ENCODE measurements at places on chromosomes 2 and 18.

DNA sequence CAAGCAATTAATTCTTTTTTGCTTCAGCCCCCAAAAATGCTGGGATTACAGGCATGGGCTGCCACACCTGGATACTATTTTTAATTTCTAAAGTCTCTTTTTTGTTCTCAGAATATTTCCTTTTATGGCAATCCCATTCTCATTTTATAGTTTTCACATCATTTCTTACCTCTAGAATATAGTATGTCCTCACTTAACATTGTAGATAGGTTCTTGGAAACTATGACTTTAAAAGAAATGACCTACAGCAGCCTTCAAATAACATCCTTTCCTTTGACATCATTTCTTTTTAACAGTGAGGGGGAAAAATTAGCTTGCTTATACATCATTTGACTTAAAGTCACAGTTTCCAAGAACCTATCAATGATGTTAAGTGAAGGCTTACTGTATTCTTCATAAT, 31.6 kb downstream of the RBBP8 start:
- no peak for DNase-seq

- no peak for DNase-seq
Observed at GRCh38 chr2:119108186-119108585, 50.4 kb downstream of the C1QL2 start.

- peak; percentile 29 for DNase-seq
Observed at GRCh38 chr18:58590254-58590653, 38.6 kb downstream of the ALPK2 start.

DNA sequence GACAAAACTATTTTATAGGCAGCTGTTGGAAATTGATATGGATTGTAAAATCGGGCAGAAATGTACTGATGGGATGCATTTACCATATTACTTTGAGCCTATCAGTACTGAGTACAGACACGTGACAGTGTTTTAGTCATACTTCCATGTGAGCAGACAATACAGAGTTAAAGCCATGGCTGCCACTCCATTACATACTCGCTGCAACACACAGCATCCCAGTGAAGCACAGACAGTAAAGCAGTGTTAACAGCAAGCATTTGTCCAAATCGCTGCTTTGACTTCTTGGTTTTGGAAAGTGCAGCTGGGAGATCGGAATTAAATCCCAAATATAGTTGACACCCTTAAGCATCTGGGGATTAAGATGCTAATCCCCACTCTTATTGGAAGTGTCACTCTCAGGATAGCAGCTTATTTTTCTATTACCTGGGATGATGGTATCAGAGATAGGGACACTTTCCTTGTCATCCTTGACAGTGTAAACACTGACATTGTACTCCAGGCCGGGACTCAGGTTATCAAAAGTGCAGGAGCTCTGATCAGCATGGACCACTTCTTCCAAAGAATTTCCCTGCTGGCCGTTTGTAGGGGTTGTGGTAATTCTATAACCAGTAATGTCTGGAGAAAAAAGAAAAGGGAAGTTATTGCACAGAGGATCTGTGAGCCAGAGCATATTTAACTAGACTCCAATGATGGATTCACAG, 41.6 kb downstream of the FN1 start:
- DNase-seq = no peak

DNA sequence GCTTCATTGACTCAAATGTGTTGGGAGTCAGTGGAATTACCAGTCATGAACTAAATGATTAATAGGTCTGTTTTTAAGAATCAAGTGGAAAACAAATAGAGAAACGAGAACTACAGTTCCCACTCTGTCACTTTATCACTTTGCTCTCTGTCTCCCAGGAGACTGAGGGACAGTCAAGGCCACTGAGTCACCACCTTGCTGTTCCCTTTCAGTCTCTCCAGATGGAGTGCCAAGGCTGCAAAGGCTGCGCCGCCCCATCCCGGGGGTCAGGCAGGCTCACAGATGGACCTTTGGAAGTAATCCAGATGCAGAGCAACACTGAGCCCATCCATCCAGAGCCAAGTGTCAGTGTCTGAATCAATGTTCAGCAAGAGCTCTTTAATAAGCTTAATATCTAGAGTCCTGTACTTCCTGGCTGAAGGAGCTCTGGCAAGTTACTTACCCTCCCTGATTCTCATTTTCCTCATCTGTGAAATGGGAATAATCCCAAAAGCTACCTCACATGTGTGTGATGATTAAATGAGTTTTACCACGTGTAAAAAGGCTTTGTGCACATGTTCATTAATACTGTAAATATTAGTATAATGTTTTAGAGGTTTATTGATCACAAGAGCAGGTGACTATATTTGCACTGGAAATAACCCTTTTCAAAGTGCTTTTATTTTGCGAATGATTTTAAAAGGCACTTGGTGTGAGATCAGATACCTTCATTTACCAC, 43.0 kb upstream of the EFEMP1 start:
- DNase-seq = peak; percentile 32

GRCh38 chr2:121255358-121255757, 29.6 kb downstream of the TFCP2L1 start:
- DNase-seq = no peak

DNA sequence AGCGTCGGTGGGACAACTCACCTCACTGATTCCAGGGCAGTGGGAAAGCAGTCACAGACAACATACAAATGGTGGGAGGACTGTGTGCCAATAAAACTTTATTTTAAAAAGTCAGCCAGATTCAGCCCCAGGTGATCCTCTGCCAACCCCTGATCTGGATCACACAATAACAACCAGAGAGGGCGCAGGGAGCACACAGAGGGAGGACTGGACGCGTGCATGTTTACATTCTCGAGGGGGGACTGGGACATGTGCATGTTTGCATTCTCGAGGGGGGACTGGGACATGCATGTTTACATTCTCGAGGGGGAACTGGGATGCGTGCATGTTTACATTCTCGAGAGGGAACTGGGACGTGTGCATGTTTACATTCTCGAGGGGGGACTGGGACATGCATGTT, 209.5 kb downstream of the NDUFA10 start:
- no peak for DNase-seq

All from ELR (cell line).